ENCODE measurements at places on chromosomes 6 and 20. TPM values are rescaled to one million over a fixed set of nuclear protein-coding genes. Genes with fewer than 3 reads are reported as not detected.

DNA sequence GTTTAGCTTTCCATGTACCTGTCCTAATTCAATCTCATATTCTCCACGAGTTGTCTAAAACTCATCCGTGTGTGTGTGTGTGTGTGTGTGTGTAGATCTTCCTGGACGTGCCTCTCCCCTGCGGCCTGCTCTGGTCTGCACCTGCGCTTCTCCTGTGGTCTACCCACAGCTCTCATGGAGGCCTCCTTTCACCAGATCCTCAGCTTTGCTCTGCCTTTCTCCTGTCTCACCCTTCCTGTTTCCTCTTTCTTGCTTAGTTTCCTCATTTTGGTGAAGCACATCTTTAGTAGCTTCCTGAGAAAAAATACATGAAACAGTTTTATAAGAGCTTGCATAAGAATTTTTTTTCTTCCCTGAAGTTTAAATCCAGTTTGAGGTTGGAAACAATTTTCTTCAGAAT lies 18.1 kb downstream of the SLX4IP start:
- H3K4me3 ChIP-seq, result no peak overlapping the region
- no peaks in the 10 kb centered on the region for H3K36me3 ChIP-seq
- no peaks in the 10 kb centered on the region for H3K27me3 ChIP-seq
- no peaks in the 10 kb centered on the region for H3K4me1 ChIP-seq
- no peak overlapping the region for H3K27ac ChIP-seq

DAAM2 gene
- 5.1 TPM for total RNA-seq

- H3K4me3 ChIP-seq, result peak overlapping the region; percentile 39
- no peaks in the 10 kb centered on the region for H3K27me3 ChIP-seq
- no peak overlapping the region for H3K27ac ChIP-seq
- H3K36me3 ChIP-seq, result no peaks in the 10 kb centered on the region
- H3K4me1 ChIP-seq, result peaks cover 14% of the 10 kb centered on the region
These were observed 58.6 kb downstream of the LIN28B start for GRCh38 chr6:105015482-105015881.

GRCh38 chr6:30730601-30731435 lies 10.7 kb downstream of the TUBB start:
- H3K36me3 ChIP-seq, result peaks cover 56% of the 10 kb centered on the region
- H3K27ac ChIP-seq, result no peak overlapping the region
- H3K4me1 ChIP-seq, result peaks cover 17% of the 10 kb centered on the region
- no peak overlapping the region for H3K4me3 ChIP-seq
- H3K27me3 ChIP-seq, result no peaks in the 10 kb centered on the region

DNA sequence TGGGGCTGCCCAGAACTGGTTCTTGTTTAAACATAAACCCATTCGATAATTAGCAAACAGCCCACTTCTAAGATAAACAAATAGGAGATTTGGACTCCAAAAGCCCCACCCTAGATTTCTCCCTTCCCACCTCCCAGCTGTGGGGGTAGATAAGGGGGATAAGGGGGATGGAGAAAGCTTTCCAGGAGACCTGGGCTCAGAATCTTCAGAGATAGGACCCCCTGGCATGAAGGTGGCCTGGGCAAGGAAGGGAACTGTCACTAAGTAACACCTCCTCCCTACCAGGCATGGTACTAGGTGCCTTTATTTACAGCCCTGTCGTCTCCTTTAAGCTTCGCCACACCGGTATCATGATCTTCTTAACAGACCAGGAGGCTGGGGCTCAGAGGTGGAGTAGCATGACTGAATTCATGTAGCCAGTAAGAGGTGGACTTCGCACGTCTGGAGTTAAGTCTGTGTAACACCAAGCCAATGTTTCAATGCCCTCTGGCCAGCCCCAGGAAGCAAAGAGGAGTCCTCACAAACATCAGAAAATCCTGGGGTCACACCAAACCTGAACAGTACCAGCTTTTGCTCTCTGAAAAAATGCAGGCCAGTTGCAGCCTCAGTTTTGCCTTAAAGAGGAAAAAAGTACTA lies 4.6 kb downstream of the SDC4 start:
- peak overlapping the region; percentile 99 for H3K4me3 ChIP-seq
- H3K27me3 ChIP-seq, result no peaks in the 10 kb centered on the region
- H3K27ac ChIP-seq, result peak overlapping the region; percentile 99

NKAPL gene
- total RNA-seq, result 0.97 TPM

- H3K36me3 ChIP-seq, result no peaks in the 10 kb centered on the region
- H3K27me3 ChIP-seq, result no peaks in the 10 kb centered on the region
- peak; percentile 87 for DNase-seq
- H3K4me3 ChIP-seq, result no peak overlapping the region
- H3K27ac ChIP-seq, result no peak overlapping the region
- peaks cover 8% of the 10 kb centered on the region for H3K4me1 ChIP-seq
These were observed 5.8 kb upstream of the BFSP1 start for GRCh38 chr20:17536944-17537444.

DNA sequence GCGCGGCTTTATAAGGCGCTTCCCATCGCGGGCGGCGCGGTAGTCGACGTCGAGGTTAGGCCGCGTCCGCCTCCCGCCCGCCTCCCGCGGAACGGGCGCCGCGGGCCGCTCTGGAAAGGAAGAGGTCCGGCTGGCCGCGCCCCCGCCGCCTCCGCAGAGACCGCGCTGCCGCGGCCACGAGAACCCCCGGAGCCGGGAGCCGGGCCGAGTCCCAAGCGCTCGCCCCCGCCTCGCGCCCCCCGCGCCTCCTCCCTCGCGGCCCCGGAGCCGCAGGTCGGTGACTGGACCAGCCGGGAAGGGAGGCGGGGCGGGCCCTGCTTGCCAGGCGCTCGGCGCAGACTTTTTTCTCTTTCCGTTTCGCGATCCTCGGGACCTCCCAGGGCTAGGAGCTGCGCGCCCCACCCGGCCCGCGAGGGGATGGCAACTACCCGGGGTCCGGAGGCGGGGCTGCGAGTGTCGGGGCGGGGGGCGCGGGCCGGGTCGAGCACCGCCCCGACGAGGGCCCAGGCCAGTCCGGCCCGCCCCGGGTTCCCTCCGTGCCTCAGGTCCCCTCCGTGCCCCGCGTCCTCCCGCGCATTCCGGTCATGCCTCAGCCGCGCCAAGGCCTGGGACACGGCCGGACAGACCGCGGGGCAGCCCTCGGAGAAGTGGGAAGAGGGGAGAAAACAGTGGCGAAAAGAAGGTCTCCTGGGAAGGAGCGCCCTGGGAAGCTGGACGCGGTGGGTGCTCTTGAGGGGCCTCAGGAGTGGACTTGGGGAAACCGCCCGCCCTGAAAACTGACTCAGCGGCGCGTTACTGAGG lies 417 bp upstream of the PXDC1 start:
- H3K4me1 ChIP-seq, result peaks cover 14% of the 10 kb centered on the region
- DNase-seq, result peak; percentile 98
- peak overlapping the region; percentile 94 for H3K27ac ChIP-seq
- no peaks in the 10 kb centered on the region for H3K27me3 ChIP-seq

GRCh38 chr6:111804627-111805235 lies 68.5 kb downstream of the FYN start:
- H3K4me1 ChIP-seq, result peaks cover 50% of the 10 kb centered on the region
- peak; percentile 87 for DNase-seq
- 0 out of 2 replicates have a peak, but pooled peaks cover 3% of the 10 kb centered on the region for H3K36me3 ChIP-seq
- no peak overlapping the region for H3K4me3 ChIP-seq
- peak overlapping the region; percentile 67 for H3K27ac ChIP-seq

AFG1L gene
- total RNA-seq, result 0.38 TPM

DNA sequence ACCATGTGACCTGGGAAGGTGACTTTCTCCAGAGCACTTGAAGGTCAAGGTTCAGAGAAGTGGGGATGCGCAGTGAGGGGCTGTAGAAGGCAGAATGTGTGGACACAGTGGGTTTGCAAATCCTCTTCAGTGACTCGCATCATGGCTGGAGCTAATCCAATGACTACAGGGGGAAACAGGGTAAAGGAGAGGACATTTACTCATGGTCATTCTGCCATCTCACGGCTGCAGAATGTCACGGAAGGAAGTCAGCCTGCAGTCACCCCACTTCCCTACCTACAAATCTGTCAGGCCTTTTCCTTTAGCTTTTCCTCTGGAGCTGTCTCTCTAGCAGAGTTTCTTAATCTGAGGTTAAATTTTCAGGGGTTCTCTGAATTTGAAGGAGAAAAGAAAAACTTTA lies 337.6 kb downstream of the CDC5L start:
- H3K36me3 ChIP-seq, result no peaks in the 10 kb centered on the region
- no peak overlapping the region for H3K4me3 ChIP-seq
- no peak overlapping the region for H3K27ac ChIP-seq
- no peaks in the 10 kb centered on the region for H3K27me3 ChIP-seq

RAB44 gene
- total RNA-seq, result not detected

DNA sequence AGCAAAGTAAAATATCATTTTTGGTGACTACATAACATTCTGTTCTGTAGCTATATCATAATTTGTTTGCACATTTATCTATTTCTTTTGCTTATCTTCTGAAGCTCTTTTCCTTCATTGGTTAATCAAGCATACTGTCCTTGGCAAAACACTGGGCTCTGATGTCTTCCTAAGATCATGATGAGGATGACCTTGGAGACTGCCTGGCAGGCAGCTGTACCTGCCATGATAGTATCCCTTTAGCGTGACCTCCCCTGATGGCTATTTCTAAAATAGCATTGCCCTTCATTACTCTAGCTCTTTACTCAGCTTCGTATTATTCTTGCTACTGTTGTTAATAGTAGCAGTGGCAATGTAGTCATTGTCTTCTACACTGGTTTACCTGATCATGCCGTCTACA lies 46.0 kb upstream of the ELOVL5 start:
- no peaks in the 10 kb centered on the region for H3K4me1 ChIP-seq
- H3K4me3 ChIP-seq, result no peak overlapping the region
- no peak for DNase-seq
- no peak overlapping the region for H3K27ac ChIP-seq

DNA sequence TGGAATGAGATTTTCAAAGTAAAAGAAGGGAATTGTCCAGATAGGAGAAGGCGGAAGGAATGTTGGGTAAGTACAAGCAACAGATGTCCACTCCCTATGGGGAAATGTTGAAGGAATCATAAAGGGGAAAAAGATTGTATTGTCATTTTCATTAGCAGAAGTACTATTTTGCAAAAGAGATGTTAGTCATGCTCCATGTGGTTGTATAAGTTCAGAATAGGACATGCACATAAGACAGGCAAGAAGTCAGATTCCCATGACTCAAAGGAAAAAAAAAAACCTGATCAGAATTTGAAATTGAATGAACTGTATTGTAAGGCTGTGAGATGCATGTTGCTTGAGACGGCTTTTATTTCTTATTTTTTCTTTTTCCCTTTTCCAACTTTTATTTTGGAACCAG lies 36.8 kb downstream of the GRM1 start:
- DNase-seq, result no peak
- no peak overlapping the region for H3K27ac ChIP-seq
- no peaks in the 10 kb centered on the region for H3K27me3 ChIP-seq
- H3K4me3 ChIP-seq, result no peak overlapping the region
- H3K36me3 ChIP-seq, result no peaks in the 10 kb centered on the region
- no peaks in the 10 kb centered on the region for H3K4me1 ChIP-seq
